ENCODE measurements at places on chromosomes 6 and 20.

GRCh38 chr6:44234101-44235025 is 11.0 kb downstream of the SLC29A1 start:
- H3K36me3 ChIP-seq: peaks cover 18% of the 10 kb centered on the region
- peak overlapping the region; percentile 53 for H3K27ac ChIP-seq
- H3K27me3 ChIP-seq: no peaks in the 10 kb centered on the region
- no peak overlapping the region for H3K4me3 ChIP-seq
- DNase-seq: no peak

DNA sequence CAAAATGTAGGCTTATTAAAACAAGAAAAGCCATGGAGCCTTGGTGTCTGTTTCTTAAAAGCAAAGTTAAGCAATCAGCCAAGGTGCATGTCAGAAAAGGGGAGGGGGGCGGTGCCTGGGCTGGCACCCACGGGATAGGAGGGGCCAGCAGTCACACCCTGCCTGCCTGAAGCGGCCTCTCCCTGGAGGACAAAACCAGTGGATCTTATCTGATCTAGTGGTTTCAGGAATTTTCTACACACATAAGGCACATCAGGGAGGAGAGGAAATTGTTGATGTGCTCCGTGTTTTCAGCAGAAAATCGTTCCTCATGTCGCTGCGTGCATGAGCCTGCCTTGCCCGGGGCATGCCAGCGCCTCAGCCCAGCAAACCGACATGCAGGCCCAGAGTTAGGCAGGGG is 276.4 kb downstream of the TAF4 start:
- DNase-seq: no peak
- no peak overlapping the region for H3K4me3 ChIP-seq
- H3K36me3 ChIP-seq: no peaks in the 10 kb centered on the region
- H3K27me3 ChIP-seq: no peaks in the 10 kb centered on the region

- peaks cover 9% of the 10 kb centered on the region for H3K4me1 ChIP-seq
- H3K27me3 ChIP-seq: no peaks in the 10 kb centered on the region
- DNase-seq: no peak
- peaks cover 2% of the 10 kb centered on the region for H3K36me3 ChIP-seq
These were observed 262.3 kb downstream of the ZNF217 start for GRCh38 chr20:53331151-53331973.

DNA sequence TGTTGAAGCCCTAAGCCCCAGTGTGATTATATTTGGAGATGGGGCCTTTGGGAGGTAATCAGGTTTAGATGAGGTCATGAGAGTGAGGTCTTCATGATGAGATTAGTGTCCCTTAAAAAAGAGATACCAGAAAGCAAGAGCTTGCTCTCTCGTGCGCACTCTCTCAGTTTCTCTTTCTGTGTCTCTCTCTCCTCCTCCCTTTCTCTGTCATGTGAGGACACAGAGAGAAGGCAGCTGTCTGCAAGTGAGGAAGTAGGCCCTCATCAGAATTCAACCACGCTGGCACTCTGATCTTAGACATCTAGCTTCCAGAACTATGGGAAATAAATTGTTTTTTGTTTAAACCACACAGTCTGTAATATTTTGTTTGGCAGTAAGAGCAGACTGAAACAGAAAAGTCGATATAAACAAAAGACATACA is 180.5 kb downstream of the IBTK start:
- no peak for DNase-seq
- H3K27me3 ChIP-seq: no peaks in the 10 kb centered on the region
- H3K27ac ChIP-seq: no peak overlapping the region
- H3K36me3 ChIP-seq: no peaks in the 10 kb centered on the region
- H3K4me3 ChIP-seq: no peak overlapping the region

DNA sequence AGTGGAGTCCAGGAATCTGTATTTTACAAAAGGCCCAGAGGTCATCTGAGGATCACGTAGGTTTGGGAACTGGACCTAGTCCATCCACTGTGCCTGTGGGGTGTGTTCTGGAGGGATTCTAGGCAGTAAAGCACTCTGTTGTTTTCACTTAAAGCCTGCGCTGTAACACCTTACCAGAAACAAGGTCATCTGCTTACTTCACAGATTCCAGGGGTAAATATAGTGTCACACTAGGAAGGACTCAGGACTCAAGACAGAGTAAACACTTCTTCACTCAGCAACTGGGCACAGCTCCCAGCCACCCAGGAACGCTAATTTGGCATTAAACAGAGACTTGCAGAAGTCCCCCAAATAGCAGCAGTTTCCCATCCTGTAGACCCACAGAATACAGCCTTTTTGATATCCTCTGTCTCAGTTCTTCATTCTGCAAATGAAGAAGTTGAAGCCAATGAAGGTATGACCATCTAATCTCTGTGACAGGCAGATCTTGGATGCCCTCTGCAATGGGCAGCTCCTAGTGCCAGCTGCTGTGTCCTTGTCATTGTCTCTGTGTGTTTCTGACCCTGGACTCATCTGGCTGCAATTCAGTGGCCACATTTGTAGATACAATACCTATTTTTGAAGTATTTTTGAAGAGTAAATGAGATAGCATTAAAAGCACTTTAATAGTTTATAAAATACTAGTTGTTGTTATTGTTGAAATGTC is 129.1 kb downstream of the SLC24A3 start:
- no peaks in the 10 kb centered on the region for H3K27me3 ChIP-seq
- no peaks in the 10 kb centered on the region for H3K36me3 ChIP-seq
- H3K4me3 ChIP-seq: no peak overlapping the region
- H3K4me1 ChIP-seq: no peaks in the 10 kb centered on the region

DNA sequence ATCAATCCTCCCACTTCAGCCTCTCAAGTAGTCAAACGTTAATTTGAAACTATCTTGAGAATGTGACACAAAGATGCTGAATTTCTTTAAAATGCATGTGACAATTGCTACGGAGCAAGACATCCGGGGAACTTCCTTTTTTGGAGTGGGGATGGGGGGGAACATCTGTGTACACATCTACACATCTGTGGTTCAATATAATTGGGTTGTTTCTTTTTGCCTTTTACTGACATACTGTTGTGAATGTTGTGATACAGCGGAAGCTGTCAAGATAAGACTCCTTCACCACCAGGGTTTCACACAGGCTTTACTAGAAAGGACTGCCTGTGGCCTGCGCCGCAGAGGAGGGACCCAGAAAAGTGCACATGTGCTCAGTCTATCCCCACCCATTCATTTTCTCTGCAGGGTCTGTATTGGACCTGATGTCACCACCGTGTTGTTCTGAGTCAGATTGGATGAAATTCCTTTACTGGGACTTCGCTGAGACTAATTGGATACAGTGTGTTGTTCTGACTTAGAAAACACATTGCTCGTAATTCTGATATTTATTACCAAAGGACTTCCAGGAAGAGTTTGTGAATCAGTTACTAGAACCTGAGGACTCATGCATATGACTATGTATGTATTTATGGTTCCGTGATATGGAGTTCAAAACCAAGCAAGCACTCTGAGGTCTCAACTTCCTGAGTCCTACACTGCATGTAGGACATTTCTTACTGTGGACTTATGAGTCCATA is 98.7 kb upstream of the SGK1 start:
- H3K4me3 ChIP-seq: no peak overlapping the region
- H3K27me3 ChIP-seq: no peaks in the 10 kb centered on the region
- H3K36me3 ChIP-seq: peaks cover 1% of the 10 kb centered on the region
- H3K27ac ChIP-seq: peak overlapping the region; percentile 22
- peaks cover 23% of the 10 kb centered on the region for H3K4me1 ChIP-seq

- no peak overlapping the region for H3K27ac ChIP-seq
- H3K4me3 ChIP-seq: no peak overlapping the region
- H3K4me1 ChIP-seq: no peaks in the 10 kb centered on the region
- H3K36me3 ChIP-seq: no peaks in the 10 kb centered on the region
- H3K27me3 ChIP-seq: peaks cover 44% of the 10 kb centered on the region
These were observed 22.5 kb upstream of the RIPK1 start for GRCh38 chr6:3045777-3046176.

DNA sequence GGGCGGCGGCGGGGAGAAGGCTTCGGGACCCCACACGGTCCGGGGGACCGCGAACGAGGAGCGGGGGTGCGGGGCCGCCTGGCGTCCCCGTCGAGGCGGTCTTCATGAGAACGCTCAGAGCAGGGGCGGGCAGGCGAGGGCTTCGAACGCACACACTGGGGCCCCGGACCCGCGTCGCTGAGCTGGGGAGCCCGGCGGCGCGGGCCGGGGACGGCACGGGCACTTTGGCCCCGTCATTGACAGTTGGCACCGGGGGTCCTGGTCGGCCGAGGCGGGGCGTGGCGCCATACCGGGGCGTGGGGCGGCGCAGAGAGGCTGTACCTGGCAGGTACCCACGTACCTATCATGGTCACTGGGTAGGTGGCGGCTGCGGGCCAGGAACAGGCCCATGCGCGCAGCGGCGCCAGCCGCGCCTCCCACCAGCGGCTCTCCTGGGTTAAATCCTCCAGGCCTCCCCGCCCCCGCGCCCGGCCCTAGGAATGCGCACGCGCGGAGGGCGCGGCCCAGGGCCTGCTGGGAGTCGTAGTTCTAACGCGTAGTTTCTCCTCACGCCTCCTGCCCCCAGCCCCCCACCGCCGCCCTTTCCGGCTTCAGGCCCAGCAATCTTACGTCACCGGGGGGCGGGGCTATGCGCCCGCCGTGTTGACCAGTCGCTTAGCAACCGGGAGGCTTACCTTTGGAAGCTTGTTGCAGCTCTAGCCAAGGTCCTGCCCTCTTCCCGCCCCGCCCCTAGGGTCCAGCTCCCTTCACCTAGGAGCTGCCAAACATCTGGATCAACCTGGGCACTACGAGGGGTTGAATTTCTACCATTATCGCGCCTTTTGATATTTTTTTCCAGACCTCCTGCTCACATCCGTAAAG is at the start of the genes PACRG and PRKN:
Gene PACRG, plus strand, starts transcription at position 653 of the 861 bp plus-strand sequence.
Gene PRKN, minus strand, starts transcription at position 445 of the 861 bp plus-strand sequence.
- H3K27me3 ChIP-seq: peaks cover 7% of the 10 kb centered on the region
- H3K4me1 ChIP-seq: peaks cover 11% of the 10 kb centered on the region
- peak within 1 kb of the TSS; percentile 89 for H3K4me3 ChIP-seq
- H3K36me3 ChIP-seq: no peaks in the 10 kb centered on the region
- peak; percentile 95 for DNase-seq

DNA sequence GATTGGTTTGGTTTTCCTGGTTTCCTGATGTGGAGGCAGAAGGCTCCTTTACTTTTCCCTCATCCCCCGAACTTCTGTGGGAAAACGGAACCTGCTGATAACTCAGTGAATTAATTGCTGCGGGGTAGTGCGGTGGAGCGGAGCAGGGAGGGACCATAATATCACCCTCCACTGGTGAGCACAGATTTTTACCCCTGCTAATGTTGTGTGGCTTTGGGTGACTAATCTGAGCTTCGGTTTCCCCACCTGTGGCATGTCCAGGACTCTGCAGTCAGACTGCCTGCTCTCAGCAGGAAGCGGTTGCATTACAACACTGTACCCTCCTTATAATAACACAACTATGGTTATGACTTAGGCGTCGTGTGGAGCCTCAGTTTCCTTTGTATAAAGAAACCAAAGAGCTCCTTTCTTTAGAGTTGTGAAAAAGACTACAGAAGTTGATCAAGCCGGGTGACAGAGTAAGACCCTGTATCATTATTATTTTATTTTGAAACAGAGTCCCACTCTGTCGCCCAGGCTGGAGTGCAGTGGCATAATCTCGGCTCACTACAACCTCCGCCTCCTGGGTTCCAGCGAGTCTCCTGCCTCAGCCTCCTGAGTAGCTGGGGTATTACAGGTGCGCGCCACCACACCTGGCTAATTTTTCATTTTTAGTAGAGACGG is 2.2 kb upstream of the ID1 start:
- H3K36me3 ChIP-seq: no peaks in the 10 kb centered on the region
- H3K4me1 ChIP-seq: peaks cover 35% of the 10 kb centered on the region
- peak overlapping the region; percentile 27 for H3K4me3 ChIP-seq
- H3K27ac ChIP-seq: no peak overlapping the region
- peaks cover 45% of the 10 kb centered on the region for H3K27me3 ChIP-seq
- peak; percentile 22 for DNase-seq

GRCh38 chr6:35295521-35296315 is 1.9 kb upstream of the DEF6 start:
- peaks cover 31% of the 10 kb centered on the region for H3K4me1 ChIP-seq
- no peak overlapping the region for H3K4me3 ChIP-seq
- H3K27ac ChIP-seq: peak overlapping the region; percentile 40

DNA sequence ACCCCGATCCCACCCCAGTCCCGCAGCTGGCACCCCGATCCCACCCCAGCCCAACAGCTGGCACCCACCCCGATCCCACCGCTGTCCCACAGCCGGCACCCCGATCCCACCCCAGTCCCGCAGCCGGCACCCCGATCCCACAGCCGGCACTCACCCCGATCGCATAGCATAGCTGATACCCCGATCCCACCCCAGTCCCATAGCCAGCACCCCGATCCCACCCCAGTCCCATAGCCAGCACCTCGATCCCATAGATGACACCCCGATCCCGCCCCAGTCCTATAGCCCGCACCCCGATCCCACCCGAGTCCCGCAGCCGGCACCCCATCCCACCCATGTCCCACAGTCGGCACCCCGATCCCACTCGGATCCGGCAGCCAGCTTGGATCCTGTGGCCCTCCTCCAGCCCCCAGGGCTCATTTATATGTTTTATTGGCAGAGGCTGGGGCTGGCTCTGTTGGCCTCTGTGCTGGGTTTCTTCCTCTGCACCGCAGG is 897 bp upstream of the GMEB2 start:
- peak overlapping the region; percentile 100 for H3K4me3 ChIP-seq
- no peaks in the 10 kb centered on the region for H3K27me3 ChIP-seq
- peaks cover 17% of the 10 kb centered on the region for H3K36me3 ChIP-seq
- no peak for DNase-seq
- H3K4me1 ChIP-seq: peaks cover 17% of the 10 kb centered on the region

- no peak overlapping the region for H3K4me3 ChIP-seq
- DNase-seq: no peak
- no peaks in the 10 kb centered on the region for H3K36me3 ChIP-seq
- H3K27me3 ChIP-seq: no peaks in the 10 kb centered on the region
These were observed 158.0 kb upstream of the BMP5 start for GRCh38 chr6:56033401-56033800.

DNA sequence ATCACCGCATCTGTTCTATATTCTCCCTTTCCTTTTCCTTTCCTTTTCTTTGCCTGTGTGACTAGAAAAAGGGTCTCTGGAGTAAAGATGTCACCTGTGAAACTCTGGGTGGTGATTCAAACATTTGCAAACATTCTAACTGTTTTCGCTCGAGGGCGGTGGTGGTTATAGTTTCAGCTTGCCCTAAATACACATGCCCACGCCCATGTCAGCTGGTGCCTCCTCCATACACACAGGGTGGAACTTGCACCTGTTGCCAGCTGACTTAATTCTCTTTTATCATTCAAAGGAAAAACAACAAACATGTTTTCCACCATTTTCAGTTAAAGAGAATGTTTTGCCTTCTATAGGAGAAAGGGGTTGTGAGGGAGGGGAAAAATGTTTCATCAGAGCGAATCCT is 381.9 kb upstream of the ARID1B start:
- no peak overlapping the region for H3K4me3 ChIP-seq
- H3K36me3 ChIP-seq: no peaks in the 10 kb centered on the region
- H3K27me3 ChIP-seq: peaks cover 32% of the 10 kb centered on the region
- no peak for DNase-seq
